ENCODE measurements at places on chromosomes 4 and X. TPM values are rescaled to one million over a fixed set of nuclear protein-coding genes. Genes with fewer than 3 reads are reported as not detected.

- no peak for DNase-seq
These were observed 743 bp upstream of the NRK start for GRCh38 chrX:105821471-105822121.

GRCh38 chr4:81538716-81539427, 67.2 kb upstream of the RASGEF1B start:
- no peak for DNase-seq

- no peak for DNase-seq
These were observed 27.5 kb downstream of the HUWE1 start for GRCh38 chrX:53659039-53659438.

GRCh38 chr4:4901877-4902276, 42.4 kb downstream of the MSX1 start:
- no peak for DNase-seq

- DNase-seq = peak; percentile 34
These were observed 374.5 kb upstream of the FMR1 start for GRCh38 chrX:147537172-147537571.

- DNase-seq = peak; percentile 18
These were observed 34.6 kb downstream of the LIMCH1 start for GRCh38 chr4:41572516-41572915.

GRCh38 chr4:10184501-10184938, 67.9 kb upstream of the WDR1 start:
- DNase-seq = no peak

GRCh38 chr4:45550766-45551366, 573.0 kb downstream of the GABRG1 start:
- DNase-seq = no peak

GRCh38 chr4:87941537-87942392, 33.7 kb upstream of the SPP1 start:
- DNase-seq = no peak

GRCh38 chr4:127698789-127699200, 31.4 kb upstream of the SLC25A31 start:
- no peak for DNase-seq

GRCh38 chr4:83771113-83771705, 235.3 kb downstream of the GPAT3 start:
- no peak for DNase-seq

DNA sequence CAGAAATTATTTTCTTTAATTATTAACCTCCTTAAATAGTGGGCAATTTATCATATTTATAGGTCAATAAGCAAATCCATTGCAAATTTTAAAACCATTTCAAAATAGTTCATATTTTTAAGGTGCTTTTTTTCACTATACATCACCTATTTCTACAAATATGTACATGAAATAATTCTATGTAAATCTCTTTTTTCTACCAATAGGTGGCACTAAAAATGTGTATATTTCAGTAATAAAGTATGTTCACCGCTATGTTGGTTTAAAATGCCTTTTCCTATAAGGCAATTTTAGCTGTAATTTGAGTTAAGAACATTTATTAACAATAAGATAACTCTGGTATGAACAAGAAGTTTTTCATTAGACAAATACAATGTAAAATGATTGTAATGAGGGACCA, 672.2 kb downstream of the KCTD8 start:
- no peak for DNase-seq

GRCh38 chr4:102761296-102761701, 531 bp upstream of the MANBA start:
- DNase-seq = peak; percentile 18

DNA sequence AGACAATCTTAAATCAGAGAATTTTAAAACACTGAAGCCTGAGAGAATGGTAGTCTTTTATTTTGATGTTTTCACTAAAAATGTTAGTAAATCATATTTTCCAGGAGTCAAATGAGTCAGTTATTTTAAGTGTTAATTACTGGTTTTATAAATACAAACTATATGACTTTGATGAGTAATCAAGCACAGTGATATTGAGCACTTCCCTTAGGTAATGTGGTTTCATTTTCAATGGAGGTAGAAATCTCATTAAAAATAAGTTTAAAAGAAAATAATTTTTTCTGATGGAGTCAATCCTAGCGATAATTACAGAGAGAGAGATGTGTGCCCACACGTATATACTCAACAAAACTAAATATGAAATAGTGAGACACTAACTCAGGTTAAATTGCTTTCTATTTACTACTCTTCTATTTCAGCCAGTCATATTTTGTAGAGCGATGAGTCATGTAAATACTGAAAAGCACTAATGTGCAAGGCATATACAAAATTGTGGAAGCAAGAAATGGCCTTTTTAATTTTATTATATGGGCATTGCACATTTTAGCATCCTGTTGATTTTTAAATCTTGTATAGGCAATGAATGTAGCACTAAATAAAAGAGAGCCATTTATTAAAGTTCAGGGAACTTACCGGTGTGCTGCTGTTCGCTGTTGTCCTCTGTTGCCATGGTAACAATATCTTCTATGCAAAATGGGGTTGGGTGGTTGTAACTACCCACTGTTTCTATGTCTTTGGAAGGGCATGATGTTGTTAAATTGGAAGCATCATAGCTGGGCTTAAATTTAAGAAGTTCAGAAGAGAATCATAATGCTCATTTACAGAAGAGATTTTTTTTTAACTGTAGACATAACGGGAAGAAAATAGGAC, 513.7 kb downstream of the TLL1 start:
- DNase-seq = no peak

DNA sequence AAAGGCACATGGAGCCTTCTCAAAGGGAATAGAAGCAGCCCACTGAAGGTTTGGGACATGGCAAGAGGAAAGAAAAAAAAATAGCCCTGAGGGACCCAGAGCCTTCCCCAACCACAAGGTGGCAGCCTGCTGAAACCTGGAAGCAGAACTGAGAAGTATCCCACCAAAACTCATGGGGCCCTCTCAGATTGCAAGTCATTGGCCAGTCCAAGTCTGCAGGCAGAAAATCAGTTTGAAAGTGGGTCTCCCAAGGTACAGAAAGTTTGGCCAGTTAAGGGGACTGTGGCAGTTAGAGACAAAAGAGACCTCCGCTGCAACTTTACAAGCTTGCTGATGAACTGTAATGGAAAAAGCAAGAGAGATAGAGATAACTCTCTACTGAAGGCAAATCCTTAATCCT, 155.8 kb downstream of the ANTXR2 start:
- DNase-seq = peak; percentile 33

DNA sequence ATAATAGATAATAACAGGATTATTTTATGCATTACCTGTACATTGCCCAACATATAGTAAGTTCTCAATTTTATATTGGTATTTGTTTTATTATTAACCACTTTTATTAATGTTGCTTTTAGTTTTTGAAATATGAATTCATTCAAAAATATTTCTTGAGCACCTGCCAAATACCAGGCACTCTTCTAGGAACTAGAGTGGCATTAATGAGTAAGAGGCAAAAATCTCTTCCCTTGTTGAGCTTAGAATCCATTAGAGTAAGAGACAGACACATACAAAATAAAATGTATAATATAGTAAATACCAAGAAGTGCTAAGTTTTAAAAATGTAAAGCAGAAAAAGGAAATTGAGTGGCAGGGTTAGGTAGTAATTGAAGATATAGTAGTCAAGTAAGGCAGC, 45.8 kb downstream of the TET2 start:
- DNase-seq = no peak

GRCh38 chrX:144334577-144334976, 450.7 kb downstream of the UBE2NL start:
- no peak for DNase-seq

DNA sequence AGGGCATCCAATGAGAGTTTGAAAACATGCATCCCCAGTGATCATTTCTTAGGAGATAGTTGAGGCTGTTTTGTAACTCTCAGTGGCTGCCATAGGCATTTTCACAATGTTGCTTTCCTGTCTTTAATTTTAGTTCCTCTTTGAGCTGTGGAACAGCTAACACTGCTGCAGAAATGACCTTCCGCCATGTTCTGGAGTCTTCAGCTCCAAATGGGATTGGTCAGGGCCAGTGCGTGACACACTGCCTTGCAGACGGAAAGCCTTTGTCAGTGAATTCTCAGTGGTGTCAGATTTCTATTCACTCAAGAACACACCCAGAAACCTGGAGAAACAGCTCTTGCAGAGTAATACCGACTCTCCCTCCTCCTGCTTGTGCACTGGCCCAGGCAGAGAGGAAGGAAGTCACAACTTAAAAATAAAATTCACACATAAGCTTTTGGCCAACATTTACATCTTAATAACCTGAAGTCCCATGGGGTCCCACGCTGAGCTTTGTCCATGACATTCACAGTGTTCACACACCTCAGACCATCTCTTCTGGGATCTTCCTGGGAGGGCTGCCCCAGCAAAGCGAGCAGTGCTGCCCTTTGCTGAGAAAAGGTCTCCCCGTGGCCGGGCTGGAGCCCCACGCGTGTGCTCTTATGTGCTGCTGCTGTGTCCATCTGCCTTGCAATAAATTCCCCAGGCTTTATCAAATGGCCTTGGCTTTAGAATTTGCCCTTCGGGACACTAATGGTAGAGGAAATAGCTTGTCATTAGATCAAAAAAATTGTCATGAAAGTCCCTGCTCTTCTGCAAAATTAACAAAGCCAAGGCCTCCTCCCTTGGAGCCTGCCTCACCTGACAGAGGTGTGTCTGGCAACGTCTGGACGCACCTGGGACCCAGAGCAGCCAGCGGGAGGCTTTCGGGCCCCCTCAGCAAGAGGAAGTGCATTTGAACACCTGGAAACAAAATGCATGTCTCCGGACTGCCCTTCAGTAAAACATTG, 126.8 kb downstream of the IRF2 start:
- DNase-seq = peak; percentile 92

DNA sequence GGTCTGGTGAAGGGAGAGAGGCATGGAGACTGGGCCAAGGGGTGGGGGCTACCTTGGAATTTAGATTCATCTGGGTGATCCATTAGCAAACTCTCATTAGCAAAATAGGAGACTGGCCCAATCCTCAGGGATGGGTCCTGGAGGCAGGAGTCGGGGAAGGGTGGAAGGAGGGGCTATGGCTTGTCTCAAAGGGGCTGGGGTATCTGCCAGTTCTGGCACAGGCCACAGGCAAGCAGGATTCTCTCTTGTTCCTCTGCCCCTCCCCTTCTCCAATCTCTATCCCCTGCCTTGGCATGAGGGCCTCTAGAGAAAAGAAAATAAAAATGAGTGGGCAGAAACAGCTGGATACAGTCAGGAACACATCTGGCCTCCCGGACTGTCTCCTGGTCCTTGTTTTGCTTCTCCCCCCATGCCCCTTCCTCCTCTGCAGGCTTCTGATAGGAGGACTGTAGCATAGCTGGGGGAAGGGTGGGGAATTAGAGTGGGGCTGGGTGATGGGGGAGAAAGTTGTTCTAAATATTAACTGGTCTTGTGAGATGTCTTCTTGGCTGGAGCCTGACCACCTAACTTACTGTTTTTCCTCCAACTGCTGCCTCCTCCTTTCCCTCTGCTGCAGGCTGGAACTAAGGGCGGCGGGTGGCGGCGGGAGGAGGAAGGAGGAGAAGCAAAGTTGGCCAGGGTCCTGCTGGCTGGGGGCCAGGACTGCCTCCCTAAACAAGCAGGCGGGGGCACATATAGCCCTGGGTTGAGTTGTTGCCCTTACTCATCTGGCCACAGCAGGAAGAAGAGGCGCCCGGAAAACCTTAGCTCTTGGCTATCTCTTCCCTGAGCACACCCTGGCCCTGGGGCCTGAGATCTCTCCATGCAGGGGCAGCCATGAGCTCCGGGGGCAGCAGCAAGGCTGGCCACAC, 53.3 kb upstream of the LAS1L start:
- DNase-seq = peak; percentile 73

DNA sequence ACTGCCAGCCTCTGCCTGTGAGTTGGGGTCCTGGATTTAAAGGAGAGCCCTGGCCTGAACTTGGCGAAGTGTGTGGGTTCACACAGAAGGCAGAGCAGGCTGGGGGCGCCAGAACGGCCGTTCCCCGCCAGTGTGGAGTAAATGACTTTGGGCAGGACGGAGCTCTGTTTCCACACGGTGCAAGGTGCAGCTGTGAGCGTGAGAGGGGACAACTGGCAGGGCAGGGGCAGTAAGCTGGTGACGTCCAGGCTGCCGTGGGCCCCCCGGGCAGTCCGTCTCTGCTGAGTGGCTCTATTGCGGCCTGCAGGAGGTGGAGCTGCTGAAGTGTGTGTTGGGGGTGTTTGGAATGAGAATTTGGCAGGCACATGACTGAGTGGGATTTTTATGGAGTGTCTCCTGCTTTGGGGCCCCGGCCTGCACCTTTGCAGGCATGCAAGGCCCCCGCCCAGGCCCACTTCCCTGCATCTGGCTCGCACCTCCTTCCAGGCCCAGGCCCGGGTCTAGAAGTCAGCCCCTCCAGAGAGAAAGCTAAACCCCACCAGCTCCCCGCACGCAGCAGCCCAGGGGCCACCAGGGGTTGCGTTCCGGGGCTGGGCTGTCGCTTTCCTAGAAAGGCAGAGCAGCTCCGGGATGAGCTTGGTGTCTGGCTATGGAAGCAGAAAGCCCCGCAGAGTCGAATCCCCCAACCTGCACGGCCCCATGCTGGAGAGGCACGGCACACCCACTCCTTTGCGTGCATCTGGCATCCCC, 62.2 kb upstream of the GRPEL1 start:
- no peak for DNase-seq

GRCh38 chr4:116590648-116591047, 494.7 kb downstream of the TRAM1L1 start:
- no peak for DNase-seq

GRCh38 chr4:152385551-152385950, 150.3 kb downstream of the FBXW7 start:
- DNase-seq = no peak

DNA sequence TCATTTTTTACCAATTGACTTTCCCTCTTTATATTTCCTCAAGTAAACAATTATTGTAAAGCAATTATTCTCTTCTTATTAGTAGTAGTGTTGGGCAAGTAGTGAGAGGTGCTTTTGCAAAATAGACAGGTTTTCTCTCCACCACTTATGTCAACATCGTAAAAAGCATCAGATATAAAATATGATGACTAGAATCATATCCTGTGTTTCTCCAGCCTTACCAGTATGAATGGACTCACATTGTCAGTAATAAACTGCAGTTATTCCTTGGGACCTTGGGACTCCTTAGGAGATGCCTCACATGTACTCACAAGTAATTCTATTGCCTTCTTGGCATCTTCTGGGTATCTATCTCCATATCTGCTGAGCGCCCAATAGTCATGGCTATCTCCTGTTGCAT, 40.4 kb upstream of the BRS3 start:
- no peak for DNase-seq

GRCh38 chr4:165682611-165683010, 190.4 kb upstream of the TLL1 start:
- no peak for DNase-seq

- DNase-seq = no peak
These were observed 572.5 kb upstream of the AADAT start for GRCh38 chr4:170662250-170662649.

GRCh38 chr4:84796394-84796793, 170.1 kb downstream of the WDFY3 start:
- DNase-seq = no peak

The LGI2 gene
- 0.06 TPM for total RNA-seq

The TRAPPC11 gene
- total RNA-seq = 41.2 TPM

The GLRB gene
- 12.7 TPM for total RNA-seq

The TMEM128 gene
- total RNA-seq = 20.9 TPM

The GYPE gene
- total RNA-seq = not detected

The RAI2 gene
- 21.3 TPM for total RNA-seq

The CXCL9 gene
- not detected for total RNA-seq

The NSG1 gene
- 1.4 TPM for total RNA-seq

The CFAP47 gene
- total RNA-seq = 0.61 TPM

Measured in adrenal gland (tissue), 19 donors.